ENCODE measurements at places on chromosomes 6 and 20.

- no peak for DNase-seq
Measured at GRCh38 chr6:26275663-26276062, 89.3 kb upstream of the BTN3A2 start.

- DNase-seq, result no peak
Measured at GRCh38 chr6:169981969-169982368, 230.5 kb downstream of the ERMARD start.

- DNase-seq, result no peak
Measured at GRCh38 chr6:139073118-139073517, 44.6 kb downstream of the ABRACL start.

DNA sequence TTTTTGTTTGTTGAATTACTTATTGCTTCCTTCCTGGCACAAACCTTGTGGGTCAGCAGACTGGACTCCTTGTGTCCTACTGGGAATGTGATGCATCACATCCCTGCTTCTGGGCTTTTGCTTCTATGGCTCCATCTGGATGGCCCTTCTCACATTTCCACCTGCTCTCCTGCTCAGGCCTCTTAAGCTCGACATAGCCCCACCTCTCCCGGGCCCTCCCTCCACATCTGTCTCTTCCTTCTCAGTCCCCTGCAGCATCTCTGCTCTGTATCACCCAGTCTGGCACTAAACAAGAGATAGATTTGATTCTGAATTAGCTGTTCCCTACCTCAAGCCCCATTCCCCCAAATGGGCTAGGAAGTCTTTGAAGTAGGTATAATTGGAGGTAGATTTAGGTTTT, 356.8 kb downstream of the DHX35 start:
- DNase-seq, result no peak

DNA sequence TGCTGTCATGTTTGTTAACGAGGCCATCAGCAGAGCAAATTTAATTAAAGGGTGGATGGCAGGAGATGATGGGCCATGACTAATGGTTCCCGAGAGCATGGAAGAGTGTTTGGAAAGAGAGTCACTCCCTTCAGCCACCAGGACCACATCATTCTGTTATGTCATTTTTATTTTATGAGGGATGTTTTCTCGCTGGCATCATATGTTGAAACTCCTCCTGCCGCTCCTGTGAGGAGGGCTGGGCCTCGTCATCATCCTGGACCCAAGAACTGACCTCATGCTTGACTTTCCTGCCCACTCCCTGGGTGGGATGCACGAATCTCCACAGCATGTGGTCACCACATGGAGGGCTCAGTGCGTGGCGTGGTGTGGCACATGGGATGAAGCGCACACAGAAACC, 86.4 kb upstream of the FRMD1 start:
- DNase-seq, result no peak

GRCh38 chr6:151761851-151762250, 45.6 kb upstream of the ESR1 start:
- no peak for DNase-seq

DNA sequence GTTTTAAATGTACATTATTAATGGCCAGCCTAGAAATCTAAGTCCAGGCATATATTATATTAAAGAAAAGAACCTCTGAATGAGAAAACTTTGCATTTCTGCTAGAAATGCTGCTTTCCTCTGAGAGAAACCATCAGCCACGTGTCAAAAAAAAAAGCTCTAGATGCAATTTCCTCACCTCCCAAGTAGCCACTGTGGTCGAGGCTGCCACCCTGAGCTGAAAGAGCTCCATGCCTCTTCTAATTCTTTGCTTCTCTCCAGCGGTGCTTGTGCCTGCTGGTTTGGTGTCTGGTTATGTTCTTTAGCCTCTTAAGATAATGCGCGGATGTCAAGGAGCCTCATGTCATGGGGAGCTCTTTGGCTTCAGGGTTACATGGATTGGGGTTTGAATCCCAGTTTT, 316.0 kb downstream of the TFAP2C start:
- DNase-seq, result no peak
